H1 (cell line): ENCODE measurements at places on chromosomes 3 and 15. TPM values are rescaled to one million over a fixed set of nuclear protein-coding genes. Genes with fewer than 3 reads are reported as not detected.
A peak's percentile ranks its signal among the peaks of the same experiment; 100 is the strongest.

DNA sequence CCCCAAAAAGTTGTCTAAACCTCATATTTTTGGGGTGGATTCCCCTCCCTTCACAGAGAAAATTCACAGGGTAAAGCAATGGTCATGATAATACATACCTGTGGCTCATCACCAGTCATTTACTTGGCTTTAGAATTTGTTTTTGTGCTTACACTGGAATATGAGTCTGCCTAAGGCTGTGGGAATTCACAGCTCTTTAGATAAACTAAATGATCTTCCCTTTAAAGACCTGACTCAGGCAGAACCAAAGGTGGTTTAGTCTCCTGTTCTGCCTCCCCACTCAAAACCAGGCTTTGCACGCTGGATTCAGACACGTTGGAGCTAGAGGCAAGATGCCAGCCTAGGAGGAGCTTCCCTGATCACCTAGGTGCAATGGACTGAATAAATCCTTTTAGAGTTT is 40.3 kb upstream of the BNC1 start:
- no peak for DNase-seq

DNA sequence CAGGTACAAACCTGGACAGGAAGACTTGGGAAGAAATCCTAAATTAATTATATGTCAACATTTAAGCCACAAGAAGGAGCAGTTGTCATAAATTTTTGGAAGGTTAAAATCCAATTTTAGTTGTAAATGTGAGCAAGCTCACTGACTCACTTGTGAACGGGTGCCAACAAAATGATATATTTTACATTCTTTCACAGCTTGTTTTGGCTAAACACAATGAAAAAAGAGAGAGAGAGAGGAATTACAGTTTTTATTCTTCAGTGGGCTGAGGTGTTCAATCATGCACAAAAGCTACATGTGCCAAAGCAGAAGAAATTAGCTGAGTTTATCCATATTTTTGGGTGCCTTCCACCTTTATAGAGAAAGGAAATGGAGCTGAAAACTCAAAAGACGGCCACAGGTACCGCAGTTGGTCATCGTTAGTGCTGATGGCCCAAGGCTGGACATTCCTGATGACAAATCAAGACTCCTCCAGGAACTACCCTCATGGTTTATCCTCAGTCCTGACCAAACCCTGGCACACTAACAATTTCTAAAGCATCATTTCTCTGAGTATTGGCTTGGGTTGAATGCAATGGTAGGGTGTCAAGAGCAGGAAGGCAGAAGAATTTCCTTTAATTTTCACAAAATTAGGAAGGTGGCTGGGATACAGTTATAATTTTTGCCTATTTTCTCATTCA is 37.6 kb upstream of the WNT5A start:
- DNase-seq: no peak

DNA sequence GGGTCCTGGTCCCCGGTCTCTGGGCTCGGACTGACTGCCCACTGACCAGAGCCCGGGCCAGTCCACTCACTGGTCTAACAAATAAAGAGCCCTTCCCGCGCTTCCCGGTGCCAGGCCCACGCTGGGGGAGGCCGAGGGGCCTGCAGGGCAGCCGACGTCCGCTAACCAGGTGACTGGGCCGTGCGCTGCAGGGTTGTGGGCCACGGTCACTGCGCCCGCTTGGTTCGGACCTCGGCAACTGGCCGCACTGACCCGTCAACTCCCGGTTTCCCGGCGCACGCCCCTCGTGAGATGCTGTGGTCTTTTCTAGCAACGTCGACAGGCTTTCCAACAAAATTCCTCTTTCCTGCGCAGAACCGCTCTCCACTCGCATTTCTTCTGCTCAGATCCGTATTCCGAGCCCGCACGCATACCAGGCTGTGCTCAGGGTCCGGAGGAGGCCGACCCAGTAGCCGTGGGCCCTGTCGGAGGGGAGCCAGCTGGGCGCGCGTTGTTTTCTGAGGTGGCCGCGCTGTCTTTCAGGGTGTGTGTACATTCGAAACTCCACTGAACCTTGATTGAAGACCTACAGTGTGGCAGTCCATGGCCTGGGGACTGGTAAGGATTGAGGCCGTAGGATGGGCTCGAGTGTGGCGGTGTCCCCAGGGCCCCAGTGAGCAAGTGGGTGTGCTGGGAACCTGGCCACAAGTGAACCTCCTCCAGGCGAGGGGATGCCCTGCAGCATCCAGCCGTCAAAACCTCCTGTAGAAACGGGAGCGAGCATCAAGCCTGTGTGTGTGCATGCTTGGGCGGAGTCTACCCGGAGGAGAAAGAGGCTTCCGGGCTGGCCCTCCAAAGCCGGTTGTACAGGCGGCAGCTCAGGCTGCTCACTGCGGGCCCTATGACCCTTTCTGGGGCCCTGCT is 875 bp upstream of the NT5DC2 start:
- no peak for DNase-seq

GRCh38 chr15:27725731-27726130 is 373.4 kb downstream of the OCA2 start:
- DNase-seq: no peak

DNA sequence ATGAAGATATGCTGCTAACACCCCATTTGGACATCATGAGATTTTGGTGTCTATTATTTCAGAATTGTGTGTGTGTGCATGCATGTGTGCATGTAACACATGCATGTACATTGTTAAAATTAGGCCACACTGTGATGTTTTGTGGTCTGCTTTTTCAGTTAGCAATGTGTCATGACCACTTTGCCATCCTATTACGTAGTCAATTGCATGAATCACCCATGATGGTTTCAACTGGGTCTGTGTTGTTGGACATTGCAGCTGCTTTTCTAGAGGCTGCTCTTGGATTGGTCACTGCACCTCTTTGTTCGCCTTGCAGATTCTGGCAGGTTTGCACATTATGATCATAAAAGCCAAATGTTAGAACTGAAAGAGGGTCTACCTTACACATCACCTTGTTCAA is 101.0 kb upstream of the THBS1 start:
- DNase-seq: no peak

- no peak for DNase-seq
These were observed 151.4 kb downstream of the NFKBIZ start for GRCh38 chr3:102000620-102001209.

GRCh38 chr15:57500256-57500655 is 91.4 kb upstream of the MYZAP start:
- DNase-seq: no peak

DNA sequence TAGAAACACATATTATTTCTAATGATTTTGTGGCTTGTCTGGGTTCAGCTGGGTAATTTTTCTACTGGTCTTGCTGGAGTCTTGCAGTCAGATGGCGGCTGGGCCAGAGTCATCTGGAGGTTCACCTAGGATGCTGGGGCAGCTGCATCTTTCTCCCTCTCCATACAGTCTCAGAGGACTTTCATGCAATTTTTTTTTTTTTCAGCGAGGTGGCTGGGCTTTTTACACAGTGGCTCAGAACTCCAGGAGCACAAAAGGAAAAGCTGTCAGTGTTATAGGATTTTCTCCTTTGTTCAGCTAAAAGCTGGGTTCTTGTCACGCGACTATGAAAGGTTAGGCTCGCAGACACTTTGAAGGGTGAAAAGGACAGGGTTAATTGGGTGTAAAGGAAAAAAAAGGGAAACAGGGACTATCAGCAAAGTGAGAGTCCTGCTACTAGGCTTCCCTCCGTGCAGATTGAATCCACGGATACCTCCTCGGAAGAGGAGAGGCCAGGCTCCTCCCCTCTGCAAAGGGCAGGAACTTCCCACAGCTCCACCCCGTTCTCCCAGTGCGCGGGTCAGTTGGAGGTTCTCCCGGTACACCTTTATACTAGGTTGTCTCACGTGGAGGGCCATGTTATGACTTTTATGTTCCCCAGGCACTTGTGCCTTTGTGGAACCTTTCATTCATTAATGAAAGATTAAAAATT is 44.3 kb downstream of the ADGRG7 start:
- no peak for DNase-seq

DNA sequence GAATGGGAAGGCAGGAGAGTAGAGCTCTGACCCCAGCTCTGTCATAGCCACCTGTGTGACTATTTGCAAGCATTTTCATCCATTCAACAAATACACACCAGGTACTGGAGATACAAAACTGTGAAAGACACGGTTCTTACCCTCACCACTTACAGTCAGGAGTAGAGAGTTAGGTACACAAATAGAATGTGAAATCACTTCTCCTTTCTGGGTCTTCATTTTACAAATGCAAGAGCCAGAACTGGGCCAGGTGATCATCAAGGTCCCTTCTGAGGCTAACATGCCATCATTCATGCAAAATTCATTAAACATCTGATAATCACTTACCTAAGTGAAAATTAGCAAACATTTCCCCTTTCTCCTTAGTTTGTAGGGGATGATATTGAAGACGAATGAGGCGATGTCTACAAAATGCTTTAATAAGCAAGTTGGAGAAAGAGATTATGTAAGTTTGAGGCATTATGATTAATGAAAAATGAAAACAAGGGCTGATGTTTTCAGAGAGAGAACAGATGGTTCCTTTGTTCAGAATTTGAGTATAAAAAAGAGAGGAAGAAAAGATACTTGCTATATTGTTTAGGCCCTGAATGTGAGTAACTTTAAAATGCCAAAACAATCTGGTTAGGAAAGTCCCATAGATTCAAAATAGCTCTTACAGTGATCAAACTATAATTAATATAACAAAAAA is 88.6 kb downstream of the LPP start:
- no peak for DNase-seq

- peak; percentile 51 for DNase-seq
These were observed at the start of gene PRR23B for GRCh38 chr3:139020868-139021234. Gene PRR23B, minus strand, starts transcription at chr3:139020926. Its CDS starts 265 bp downstream, at chr3:139020661.

GRCh38 chr3:133926736-133927539 is 31.3 kb upstream of the RAB6B start:
- no peak for DNase-seq

GRCh38 chr3:123104550-123104949 is 37.7 kb downstream of the PDIA5 start:
- no peak for DNase-seq

DNA sequence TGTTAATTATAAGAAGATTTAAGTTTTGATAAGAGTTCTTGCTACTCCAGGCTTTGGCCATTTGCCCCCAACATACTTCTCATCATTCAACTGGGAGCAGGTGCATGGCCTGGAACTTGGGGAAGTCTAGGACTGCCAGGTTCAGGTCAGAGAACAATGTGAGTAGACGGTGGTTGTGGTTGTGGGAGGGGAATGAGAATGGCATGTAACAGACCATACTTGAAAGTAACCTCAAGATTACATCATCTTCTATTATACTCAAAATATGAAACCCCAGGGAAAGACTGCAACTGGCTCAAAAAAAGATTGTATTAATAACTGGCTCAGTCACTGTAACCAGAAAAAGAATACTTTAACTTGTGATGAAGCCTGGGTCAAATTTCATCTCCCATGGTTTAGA is 364.9 kb upstream of the DPPA4 start:
- no peak for DNase-seq

DNA sequence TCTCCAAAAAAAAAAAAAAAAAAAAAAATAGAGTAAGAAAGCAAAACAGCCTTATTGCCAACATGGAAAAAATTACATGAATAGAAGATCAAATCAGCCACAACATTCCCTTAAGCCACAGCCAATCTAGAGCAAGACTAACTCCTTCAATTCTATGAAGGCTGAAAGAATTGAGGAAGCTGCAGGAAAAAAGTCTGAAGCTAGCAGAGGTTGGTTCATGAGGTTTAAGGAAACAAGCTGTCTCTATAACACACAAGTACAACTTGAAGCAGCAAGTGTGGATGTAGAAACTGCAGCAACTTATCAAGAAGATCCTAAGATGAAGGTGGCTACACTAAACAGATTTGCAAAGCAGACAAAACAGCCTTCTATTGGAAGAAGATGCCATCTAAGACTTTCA is 9.3 kb downstream of the PARL start:
- no peak for DNase-seq

DNA sequence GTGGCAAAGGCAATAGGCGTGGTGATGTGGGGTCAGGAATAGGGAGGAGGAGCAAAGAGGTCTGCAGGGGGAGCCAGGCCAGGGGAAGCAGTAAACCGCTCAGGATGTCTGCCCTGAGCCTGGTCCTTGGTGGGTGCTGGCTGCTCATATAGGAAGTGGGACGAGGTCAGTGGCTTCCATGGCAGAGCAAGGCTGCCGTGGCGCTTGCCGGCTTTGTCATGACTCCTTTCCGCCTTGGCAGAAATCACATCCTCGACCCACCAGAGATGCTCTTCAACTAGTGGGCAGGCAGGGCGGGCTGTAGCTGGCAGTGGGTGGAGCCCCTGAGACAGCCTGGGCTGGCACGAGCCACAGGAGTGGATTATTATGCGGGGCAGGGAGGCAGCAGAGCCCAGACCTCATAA is 13.1 kb upstream of the SKOR1 start:
- DNase-seq: peak; percentile 47

DNA sequence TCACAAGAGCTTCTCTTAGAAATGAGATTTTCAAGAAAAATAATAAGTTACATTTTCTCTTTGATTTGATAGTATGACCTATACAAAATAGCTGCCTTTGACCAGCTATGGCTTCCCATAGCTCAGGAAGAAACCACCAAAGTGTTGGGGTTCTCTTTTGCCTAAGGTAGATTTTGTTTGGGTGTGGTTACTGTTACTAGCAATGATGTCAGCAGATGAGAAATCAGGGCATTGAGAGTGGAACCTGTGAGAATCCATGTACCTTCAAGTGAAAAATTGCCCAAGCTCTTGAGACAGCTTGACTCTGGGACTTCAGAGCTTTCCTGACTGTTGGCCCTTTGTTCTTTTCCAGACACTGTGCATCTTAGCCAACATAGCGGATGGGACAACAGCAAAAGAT is 45.6 kb downstream of the NME9 start:
- DNase-seq: no peak

- DNase-seq: no peak
These were observed 348.8 kb upstream of the ZNF717 start for GRCh38 chr3:76134166-76134565.

- no peak for DNase-seq
These were observed 249.1 kb downstream of the PLCL2 start for GRCh38 chr3:17133632-17134545.

GRCh38 chr3:187958432-187959003 is 195.4 kb upstream of the LPP start:
- no peak for DNase-seq

- DNase-seq: no peak
These were observed 4.0 kb downstream of the TEX9 start for GRCh38 chr15:56369234-56369633.

Gene ADCY5
- 18.5 and 18.9 TPM in 2 replicates for total RNA-seq

Gene NGLY1
- total RNA-seq: 21.0 and 24.8 TPM in 2 replicates

Gene CLRN1
- 0.35 and 0.59 TPM in 2 replicates for total RNA-seq

Gene WNT5A
- total RNA-seq: 3.3 and 5.6 TPM in 2 replicates

Gene SETD2
- total RNA-seq: 44.6 and 46.3 TPM in 2 replicates

Gene CAMKV
- 66.4 and 67.9 TPM in 2 replicates for total RNA-seq

Gene APOD
- total RNA-seq: not detected in 2 replicates

Gene KIF15
- 25.5 and 26.4 TPM in 2 replicates for total RNA-seq

Gene SAXO2
- total RNA-seq: 3.1 and 3.8 TPM in 2 replicates

Gene TM4SF18
- 2.9 and 3.3 TPM in 2 replicates for total RNA-seq

Gene KBTBD13
- total RNA-seq: not detected in 2 replicates

Gene UACA
- 34.4 and 38.9 TPM in 2 replicates for total RNA-seq

Gene DOCK3
- 4.6 and 5.0 TPM in 2 replicates for total RNA-seq

Gene PLA2G4D
- 0.07 and 0.33 TPM in 2 replicates for total RNA-seq

Gene RSL24D1
- total RNA-seq: 126 and 130 TPM in 2 replicates

Gene SLC12A1
- 1.0 TPM in 2 replicates for total RNA-seq

Gene EFHB
- total RNA-seq: 0.98 and 1.3 TPM in 2 replicates
